ENCODE measurements at places on chromosomes 5 and 9. TPM values are rescaled to one million over a fixed set of nuclear protein-coding genes. Genes with fewer than 3 reads are reported as not detected.

DNA sequence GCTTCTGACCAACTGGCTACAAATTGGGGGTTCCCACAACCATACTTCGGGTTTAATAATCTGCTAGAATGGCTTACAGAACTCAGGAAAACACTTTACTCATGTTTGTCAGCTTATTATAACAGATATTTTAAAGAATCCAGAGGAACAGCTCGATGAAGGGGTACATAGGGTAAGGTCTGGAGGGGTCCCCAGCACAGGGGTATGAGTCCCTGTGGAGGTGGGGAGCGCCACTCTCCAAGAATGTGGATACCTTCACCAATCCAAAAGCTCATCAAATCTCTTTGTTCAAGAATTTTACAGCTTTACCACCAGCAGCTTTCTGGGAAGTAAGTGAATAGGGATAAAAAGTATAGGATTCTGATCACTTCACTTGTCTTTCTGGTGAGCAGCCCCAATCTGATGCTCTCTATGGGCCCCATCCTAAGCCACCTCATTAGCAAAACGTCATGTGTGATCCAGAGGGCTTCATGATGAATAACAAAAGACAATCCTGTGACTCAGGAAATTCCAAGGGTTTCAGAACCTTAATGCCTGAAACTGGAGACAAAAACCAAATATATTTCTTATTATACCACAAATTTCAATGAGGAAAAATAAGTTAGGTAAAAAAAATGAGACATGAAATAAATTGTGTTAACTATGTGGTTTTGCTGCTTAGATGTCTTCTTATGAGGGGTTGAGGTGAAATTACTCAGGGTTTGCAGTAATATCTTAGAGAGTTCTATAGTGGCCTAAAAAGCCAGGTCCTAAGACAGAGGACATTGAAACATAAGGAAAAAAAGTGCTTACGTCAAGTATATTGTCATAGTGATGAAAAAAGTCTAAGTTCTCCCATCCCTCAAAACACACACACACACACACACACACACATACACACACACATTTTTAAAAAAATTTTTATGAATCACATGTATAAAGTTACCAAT, 290.5 kb downstream of the ANXA1 start:
- DNase-seq: no peak

GRCh38 chr9:109399258-109399767, 78.5 kb upstream of the EPB41L4B start:
- DNase-seq: no peak

DNA sequence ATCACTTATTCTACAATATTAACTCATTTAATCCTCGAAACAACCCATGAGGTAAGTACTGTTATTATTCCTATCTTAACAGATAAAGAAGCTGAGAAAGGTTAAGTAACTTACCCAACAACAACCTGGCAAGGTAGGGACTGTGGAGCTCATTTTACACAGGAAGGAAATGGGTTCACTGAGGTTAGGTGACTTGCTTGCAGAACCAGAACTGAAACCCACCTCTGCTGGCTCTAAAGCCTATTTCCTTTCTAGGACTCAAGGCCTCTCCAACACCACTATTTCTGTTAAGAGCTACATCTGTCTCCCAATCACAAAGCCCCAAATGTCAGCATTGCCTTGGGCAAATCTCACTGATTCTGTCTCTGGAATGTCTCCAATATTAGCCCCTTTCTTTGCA, 38.9 kb upstream of the IFNK start:
- no peak for DNase-seq

GRCh38 chr9:108244686-108245085, 611.1 kb downstream of the ACTL7B start:
- DNase-seq: no peak

GRCh38 chr9:79661886-79662536, 90.2 kb downstream of the TLE4 start:
- DNase-seq: no peak

- DNase-seq: no peak
Observed at GRCh38 chr5:40436535-40437237, 243.0 kb upstream of the PTGER4 start.

GRCh38 chr5:43802119-43802518, 199.1 kb downstream of the NNT start:
- DNase-seq: no peak

- no peak for DNase-seq
Observed at GRCh38 chr5:116799401-116799800, 224.8 kb upstream of the SEMA6A start.

DNA sequence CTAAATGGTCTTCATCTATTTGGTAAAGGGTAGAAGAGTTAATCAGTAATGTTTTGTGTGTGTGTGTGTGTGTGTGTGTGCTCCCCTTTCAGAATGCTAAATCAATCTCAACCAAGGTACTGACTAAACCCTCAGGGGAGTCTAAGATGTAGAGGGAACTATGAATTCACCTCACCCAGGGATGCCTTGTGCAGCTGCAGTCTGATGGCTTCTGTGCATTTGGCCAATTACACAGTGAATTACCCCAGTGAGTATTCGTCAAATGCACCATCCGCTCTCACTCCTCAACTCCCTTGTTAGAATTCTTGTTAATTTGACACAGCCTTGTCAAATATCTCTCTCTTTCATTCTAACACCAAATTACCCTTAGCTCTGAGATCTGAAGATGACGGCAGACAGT, 234.6 kb downstream of the GABRB2 start:
- no peak for DNase-seq

- no peak for DNase-seq
Observed at GRCh38 chr5:78090002-78090401, 204.5 kb downstream of the AP3B1 start.

DNA sequence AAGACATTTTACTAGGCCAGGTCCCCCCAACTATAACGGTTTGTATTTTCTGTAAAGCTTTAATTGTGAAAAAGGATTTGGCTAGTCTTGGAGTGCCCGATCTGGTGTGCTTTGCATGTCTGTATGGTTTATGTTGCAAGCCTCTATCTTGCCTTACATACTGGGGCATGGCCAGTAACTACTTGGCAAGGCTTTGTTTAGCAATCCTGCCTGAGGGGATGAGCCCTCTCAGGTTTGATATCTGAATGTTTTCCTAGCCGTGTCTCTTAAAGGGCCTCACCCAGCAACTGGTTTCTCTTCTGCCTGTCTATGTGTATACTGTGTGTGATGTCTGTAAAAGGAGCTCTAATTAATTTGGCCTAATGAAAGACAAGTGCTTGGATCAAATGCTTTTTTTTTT, 61.3 kb upstream of the SPINK5 start:
- DNase-seq: no peak

DNA sequence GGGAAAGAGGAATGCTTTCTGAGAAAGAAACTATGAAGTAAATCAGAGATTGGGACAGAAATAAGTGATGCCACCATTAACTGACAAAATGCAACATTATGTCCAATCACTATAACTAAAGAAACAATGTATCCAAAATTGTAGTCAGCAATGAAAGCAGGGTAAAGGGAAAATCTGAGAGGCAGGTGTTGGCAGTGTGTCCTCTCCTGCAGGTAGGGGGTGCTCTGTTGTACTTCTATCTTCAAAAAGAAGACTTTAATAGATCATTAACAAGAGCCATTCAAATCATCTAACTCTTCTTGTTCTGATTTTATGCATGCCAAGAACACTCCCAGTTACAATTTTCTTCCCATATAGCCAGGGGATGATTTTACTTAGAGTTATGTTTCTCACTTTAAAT, 1275.7 kb downstream of the PTPRD start:
- DNase-seq: no peak

- no peak for DNase-seq
Observed at GRCh38 chr5:164000819-164001218, 495.4 kb downstream of the MAT2B start.

Gene ITGA2
- total RNA-seq: 2.4 TPM

Gene LHX6
- total RNA-seq: 20.9 TPM

Gene PITX1
- 0.13 TPM for total RNA-seq

Gene SPAG8
- 0.61 TPM for total RNA-seq

Gene PTPN3
- total RNA-seq: 6.3 TPM

All from mesenteric fat pad (tissue), 1 donor.